ENCODE measurements at places on chromosomes 2 and 18.

DNA sequence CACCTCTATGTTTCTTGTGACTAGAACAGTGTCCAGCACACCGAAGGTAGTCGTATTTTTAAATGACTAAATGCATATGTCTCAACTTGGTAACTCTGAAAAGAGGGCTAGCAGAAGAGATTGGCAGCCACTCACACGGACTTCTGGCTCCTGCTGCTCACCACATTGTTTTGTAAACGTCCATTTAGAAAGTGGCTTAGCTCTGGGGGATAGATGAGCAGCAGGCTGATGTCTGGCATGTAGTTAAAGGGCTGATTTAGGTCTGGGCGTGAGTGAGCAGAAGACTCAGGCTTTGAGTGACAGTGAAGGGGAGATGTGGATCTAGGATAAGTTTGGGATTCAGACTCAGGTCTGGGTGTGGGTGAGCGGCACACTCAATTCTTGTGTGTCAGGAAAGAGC is 372.9 kb upstream of the HS6ST1 start:
- DNase-seq: peak; percentile 37

DNA sequence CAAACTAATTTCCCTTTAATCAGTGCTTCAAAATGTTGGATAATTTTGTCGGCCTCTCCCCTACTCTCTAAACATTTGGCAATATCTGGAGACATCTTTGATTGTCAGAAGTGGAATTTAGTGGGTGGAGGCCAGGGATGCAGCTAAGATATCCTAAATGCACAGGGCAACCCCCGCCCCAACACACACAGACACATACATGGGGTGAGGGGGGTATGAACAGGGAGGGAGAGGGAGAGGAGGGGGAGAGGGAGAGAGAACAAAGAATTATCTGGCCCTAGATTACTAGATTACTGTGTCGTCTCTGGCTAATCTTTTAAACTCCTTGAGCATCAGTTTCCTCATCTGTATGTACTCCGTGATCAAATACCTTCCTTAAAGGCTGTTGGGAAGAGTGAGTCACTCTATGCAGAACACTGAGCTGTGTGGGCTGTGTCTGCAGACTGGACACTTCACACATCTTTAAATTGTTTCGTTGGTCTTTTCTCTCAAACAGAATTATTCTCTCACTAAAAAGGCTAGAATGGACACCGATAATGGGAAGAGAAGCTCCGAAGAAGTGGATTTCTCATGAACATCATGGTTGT is 2.9 kb downstream of the RNF149 start:
- DNase-seq: no peak

GRCh38 chr2:48397846-48398245 is 132.1 kb upstream of the STON1 start:
- no peak for DNase-seq

DNA sequence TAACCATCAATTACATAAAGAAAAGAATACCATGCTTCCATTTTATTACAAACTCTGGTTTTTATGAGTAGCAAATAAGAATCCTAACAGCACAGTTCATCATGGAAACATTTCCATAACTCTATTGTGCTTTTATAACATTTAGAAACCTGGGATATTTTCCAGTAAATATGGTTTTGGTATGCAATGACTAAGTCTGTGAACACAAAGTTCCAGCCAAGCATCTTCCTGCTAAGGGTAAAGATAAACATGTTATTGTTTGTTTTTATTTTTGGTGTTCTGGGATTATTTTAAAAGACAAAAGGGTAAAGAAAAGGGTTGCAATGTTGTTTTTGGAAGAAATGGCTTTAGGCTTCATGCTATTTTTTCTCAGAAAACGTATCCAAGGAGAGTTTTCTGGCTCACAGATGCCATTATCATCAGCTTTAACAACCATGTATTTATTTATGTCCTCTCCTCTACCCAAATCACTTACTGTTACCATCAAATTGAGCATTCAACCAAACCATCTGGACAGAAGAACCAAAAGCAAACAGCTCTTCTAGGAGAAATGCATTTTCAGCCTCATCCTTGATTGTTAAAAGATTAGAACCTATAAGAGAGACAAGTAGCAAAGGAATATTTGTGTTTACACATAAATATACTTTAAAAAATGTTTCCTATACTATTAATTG is 116.0 kb downstream of the PLA2R1 start:
- DNase-seq: no peak
